IMR-90 (cell line): ENCODE measurements at places on chromosomes 12 and 14. TPM values are rescaled to one million over a fixed set of nuclear protein-coding genes. Genes with fewer than 3 reads are reported as not detected.

The AQP5 gene
- not detected in 2 replicates for polyA plus RNA-seq

The DENND5B gene
- polyA plus RNA-seq: 5.5 and 5.6 TPM in 2 replicates

The IFNG-AS1 gene
- not detected in 2 replicates for polyA plus RNA-seq

The CLEC4D gene
- polyA plus RNA-seq: not detected in 2 replicates

The NTS gene
- polyA plus RNA-seq: not detected in 2 replicates

The GLT8D2 gene
- 43.3 and 47.9 TPM in 2 replicates for polyA plus RNA-seq

The KIF26A gene
- polyA plus RNA-seq: 0.03 TPM in 1 of 2 replicates, not detected in the other

The GLIPR1L1 gene
- polyA plus RNA-seq: not detected in 2 replicates

- DNase-seq: no peak
Observed at GRCh38 chr12:48774516-48774915, 14.4 kb downstream of the ADCY6 start.

DNA sequence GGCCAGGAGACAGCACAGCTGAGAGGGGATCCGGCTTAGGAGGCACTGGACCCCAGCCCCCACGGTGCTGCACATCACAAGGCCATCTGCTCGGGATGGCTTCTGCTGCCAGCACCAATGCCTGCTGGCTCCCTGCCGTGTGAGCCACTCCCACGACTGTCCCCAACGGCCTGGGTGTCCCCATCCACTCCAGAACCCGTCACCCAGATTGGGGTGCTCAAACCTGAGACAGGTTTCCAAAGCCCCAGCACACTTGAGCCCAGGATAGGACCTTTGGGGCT lies 102.4 kb downstream of the RFLNA start:
- no peak for DNase-seq

- DNase-seq: no peak
Observed at GRCh38 chr12:100156731-100157426, 14.2 kb upstream of the BLTP3B start.

- DNase-seq: no peak
Observed at GRCh38 chr12:75161488-75161887, 48.2 kb downstream of the KCNC2 start.

- peak; percentile 35 for DNase-seq
Observed at GRCh38 chr12:27772328-27773049, 7.5 kb upstream of the KLHL42 start.

GRCh38 chr12:30923057-30923456 lies 3.5 kb upstream of the TSPAN11 start:
- no peak for DNase-seq

GRCh38 chr14:23359167-23359626 lies 5.8 kb downstream of the EFS start:
- DNase-seq: no peak

DNA sequence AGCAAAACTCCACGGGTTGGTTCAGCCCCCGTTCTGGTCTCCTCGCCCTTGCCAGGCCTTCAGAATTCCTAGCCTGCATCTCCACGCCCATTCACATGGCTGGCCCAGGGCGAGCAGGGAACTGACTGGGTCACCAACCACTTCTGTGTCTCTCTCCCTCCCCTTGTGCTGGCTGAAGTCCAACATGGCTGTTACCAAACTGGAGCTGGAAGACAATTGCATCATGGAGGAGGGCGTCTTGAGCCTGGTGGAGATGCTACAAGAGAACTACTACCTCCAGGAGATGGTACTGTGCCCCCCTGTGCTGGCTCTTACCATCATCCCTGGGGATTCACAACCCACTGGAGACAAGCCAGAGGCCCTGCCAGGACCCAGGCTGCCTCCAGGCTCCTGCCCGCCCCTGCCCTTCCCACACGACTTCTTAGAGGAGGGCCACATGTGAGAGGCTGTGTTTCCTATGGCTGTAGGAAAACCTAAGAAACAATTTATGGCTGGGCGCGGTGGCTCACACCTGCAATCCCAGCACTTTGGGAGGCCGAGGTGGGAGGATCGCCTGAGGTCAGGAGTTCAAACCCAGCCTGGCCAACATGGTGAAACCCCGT lies 9.9 kb downstream of the LRRC74A start:
- DNase-seq: no peak

DNA sequence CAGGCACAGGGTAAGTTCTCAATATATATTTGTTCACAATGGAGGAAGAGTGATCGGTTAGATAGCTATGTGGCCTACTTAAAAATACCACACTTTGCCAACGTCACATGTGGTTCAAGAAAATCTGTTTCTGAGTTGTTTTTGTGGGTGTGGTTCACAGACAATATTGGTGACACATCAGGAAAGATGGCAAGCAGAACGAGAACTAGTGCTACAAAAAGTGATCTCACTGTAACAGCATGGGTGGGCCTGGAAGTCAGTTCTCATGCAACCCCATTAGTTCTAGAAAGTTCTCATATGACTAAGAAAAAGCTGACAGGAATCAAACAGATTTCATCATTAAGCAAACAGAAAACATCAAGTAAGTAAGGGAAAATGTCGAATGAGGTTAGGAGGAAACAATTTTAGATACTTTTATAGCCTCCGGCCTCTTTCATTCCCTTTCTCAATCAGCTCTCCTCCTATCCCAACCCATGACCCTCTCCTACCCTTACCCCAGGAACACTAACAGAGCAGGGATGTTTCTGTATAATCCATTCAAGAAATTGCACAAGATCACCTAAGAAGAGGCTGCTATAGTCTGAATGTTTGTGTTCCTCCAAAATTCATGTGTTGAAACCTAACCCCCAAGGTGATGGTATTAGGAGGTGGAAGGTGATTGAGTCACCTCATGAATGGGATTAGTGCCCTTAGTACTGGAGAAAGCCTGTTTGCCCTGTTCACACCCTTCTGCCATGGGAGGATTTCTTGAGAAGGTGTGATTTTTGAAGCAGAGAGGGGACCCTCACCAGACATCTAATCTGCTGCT lies 15.5 kb upstream of the NTN4 start:
- DNase-seq: peak; percentile 99

DNA sequence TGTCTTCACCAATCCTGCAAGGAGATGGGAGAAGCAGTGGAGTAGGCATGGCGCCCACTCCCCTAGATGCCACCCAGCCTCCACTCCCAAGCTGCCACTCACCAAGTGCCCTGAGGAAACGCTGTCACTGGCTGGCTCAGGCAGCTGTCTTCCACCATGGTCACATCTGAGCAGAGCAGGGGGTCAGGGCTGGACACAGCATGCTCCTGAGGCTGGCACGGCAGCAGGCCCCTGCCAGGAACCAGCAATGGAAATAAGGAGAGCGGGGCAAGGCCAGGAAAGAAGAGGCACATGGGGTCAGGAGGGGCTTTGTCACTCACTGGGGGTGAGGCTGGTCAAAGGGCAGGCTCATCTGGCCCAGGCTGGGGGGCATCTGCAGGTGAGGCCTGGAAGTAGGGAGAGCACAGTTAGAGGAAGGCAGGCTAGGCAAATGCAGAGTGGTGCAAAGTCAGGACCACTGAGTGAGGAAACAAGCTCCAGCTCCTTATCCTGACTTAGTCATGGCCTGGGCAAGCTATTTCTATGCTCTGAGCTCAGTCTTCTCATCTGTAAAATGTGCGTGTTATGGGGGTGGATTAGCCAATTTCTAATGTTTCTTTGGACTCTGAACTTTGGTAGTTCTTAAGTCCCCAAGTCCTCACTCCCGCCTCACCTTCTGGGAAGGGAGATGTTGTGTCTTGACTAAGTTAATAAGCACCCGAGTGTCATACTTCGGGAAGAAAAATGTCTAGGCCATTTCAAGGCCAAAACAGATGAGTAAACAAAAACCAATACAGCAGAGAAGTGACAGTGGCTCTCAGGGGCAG lies 8.0 kb downstream of the NAB2 start:
- no peak for DNase-seq

- DNase-seq: peak; percentile 47
Observed at GRCh38 chr12:87413784-87414183, 615.4 kb downstream of the C12orf50 start.

- DNase-seq: no peak
Observed at GRCh38 chr12:110661337-110661972, 27.5 kb downstream of the HVCN1 start.

DNA sequence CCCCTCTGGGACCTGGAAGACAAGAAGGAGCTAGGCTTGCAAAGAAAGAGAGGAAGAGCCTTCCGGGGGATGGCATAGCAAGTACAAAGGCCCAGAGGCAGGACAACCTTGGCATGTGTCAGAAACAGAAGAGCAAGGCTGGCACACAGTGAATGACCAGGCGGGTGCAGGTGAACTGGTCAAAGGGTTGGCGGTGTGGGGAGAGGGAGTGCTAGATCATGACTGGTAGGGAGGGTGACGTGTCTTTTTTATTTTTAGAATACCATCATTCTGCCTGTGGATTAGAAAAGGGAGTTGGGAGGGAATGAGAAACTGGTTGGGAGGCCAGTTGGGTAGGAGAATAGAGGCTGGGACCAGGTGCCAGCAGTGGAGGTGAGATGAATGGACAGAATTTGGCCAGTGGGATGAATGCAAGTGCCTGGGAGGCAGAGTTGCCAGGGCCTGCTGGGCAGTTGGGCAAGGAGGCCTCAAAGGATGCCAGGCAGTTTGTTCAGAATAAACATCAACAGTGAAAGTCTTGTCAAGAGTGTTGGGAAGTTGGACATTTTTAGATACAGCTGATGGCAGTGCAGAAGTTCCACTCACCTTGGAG lies 168.3 kb downstream of the CACNA1C start:
- no peak for DNase-seq

GRCh38 chr14:64927031-64927430 lies 12.8 kb downstream of the CHURC1 start:
- DNase-seq: no peak

- DNase-seq: no peak
Observed at GRCh38 chr14:101187816-101188570, 284.5 kb upstream of the RTL1 start.

- DNase-seq: no peak
Observed at GRCh38 chr12:52275686-52276085, 1.2 kb downstream of the KRT86 start.

DNA sequence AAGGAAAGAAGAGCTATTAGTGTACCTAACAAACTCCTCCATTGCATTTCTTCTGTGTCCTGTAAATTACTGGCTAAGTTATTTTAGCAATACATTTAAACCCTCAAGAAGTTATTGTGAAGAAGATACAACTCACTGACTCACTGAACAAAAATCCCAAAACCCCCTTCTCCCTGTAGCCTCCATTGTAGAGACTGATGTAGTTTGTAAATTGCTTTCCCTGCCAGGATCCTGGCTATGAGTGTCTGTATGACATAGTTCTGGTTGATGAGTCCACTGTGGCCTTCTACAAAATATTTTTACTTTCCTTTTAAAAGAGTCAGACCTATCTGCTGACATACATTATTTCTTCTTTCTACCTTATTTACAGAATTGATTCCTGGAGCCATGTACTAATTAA lies 155.6 kb downstream of the SLC6A15 start:
- DNase-seq: peak; percentile 73

DNA sequence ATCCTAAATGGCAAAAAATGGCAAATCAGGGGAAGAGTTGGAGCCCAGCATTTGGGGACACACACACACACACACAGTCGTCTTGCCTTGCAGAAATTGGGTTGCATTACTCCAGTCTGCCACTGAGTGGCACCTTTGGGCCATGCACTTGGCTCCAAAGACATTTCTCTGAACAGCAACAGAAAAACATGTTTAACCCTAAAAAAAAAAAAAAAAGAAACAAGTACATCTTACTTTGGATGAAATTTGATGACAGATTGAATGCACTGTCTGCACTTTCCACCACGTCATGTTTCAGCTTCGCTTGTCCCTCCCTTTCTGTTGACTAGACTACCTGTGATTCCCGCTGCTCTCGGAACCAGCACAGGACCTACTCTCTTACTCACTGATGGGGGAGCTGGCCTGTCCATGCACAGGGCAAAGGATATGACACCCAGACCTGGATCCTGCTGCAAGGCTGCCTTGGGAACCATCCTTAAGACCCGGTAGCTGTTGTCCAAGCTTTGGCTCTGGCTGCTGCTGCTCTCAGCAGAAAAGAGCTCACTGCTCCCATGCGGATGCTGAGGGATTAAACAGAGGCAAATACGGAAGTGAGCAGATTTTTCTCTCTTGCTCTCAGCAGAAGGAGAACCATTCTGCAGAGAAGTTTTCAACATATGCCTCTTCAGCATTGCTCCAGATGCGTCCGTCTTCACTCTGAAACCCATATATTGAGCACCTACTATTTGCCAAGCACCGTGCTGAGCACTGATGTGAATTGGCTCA lies 376.8 kb downstream of the DPF3 start:
- peak; percentile 91 for DNase-seq

- peak; percentile 74 for DNase-seq
Observed at GRCh38 chr14:38208618-38209562, 1.2 kb downstream of the SSTR1 start.

GRCh38 chr12:20368651-20369304 lies 441 bp downstream of the PDE3A start:
- peak; percentile 37 for DNase-seq

DNA sequence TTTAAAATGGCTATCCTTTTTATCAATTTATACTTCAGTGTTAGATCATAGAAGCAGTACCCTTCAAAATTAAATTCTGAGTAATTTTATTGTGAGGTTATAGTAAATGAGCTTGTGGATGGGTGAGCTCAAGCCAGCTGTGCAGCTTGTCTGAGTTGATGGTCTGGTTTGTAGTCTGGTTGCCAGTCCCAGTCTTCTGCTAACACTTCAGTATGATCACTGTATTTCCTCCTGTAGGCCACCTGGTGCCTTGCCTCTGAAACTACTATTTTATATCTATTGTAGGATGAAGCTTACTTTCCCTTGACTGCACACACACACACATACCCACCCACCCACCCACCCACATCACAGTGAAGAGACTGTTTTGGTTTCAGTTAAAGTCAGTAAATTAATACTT lies 496.4 kb downstream of the PCNX1 start:
- DNase-seq: peak; percentile 44

DNA sequence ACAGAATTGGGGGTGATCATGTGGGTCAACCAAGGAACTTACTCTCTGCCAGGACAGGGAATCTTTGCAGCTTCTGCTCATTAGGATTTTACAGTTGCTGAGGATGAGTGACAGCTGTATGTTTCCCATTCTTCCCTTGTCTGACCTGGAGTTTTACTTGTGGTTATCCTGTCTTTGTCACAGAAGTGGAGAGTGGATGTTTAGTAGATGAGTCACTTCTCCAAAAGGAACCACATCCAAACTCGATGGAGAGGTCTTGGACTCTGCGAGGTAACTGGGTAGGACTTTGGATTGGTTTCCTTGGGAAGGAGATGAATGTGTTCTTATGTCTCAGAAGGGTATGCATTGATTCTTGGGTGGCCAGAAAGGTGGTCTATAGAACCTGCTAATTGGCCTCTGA lies 53.8 kb upstream of the USP44 start:
- peak; percentile 77 for DNase-seq

DNA sequence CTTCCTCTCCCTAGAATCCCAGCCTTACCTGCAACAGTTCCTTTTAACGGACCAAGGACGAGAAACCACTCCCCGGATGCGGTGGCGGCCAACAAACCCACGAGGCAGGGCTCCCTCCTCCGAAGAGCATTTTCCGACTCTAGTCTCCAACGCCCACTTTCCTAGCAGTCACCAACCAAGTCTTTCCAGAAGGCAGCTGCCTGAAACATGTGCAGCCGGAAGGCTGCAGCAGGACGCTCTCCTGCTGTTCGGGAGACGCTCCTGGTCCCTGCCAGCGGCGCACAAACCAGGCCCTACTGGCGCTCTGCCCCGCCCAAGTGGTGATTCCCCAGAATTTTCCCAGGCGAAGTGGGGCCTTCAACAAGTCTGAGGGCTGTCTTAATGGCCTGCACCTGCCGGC lies 21.1 kb upstream of the ADAM20 start:
- DNase-seq: peak; percentile 25
